ENCODE measurements at places on chromosomes 4 and X.
A peak's percentile ranks its signal among the peaks of the same experiment; 100 is the strongest.

- DNase-seq: no peak
Observed at GRCh38 chr4:110247591-110247990, 49.2 kb upstream of the ELOVL6 start.

GRCh38 chr4:23782778-23783437, 106.9 kb downstream of the PPARGC1A start:
- no peak for DNase-seq

DNA sequence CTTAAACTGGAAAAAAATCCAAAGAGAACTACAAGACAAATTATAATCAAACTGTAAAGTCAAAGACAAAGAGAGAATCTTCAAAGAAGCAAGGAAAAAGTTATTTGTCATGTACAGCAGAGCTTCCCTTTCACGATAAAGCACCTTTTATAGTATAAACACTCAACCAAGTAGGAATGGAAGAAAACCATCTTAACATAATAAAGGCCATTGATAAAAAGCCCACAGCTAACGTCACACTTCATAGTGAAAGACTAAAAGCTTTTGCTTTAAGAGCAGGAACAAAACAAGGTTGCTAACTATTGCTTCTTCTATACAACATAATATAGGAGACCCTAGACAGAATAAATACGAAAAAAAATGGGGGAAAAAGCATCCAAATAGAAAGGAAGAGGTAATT, 595.7 kb upstream of the POU3F4 start:
- DNase-seq: no peak

GRCh38 chr4:118290951-118291350, 61.9 kb downstream of the PRSS12 start:
- no peak for DNase-seq

- no peak for DNase-seq
Observed at GRCh38 chr4:86890790-86891189, 1.4 kb downstream of the C4orf36 start.

DNA sequence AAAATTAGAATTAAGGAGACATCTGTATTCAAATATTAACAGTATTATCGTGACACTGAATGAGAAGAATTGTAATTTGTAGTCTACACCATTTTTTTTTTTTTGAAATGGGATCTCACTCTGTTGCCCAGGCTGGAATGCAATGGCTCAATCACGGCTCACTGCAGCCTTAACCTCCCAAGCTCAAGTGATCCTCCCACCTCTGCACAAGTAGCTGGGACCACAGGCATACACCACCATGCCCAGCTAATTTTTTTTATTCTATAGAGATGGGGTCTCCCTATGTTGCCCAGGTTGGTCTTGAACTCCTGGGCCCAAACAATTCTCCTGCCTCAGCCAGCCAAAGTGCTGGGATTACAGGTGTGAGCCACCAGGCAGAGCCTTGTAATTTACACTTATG, 24.8 kb downstream of the ELF2 start:
- DNase-seq: no peak

DNA sequence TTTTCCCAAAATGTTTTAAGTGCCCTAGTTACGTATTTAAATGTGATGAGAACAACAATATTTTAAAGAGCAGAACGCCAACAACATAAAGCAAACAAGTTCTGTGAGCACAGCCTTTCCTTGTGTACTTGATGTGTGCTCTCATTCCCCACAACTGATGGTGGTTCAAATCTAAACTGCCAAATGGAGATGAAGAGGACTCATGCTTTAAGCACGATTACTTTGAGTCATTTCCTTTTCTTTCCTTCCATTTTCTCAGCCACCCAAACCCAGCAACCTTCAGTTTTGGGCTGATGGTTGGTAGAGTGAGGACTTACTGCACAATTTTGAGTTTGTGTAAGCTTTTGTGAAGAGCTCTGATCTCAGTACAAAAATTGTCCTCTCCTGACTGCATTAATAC, 1.7 kb downstream of the NSD2 start:
- DNase-seq: peak; percentile 70
